ENCODE measurements at places on chromosomes 11 and 22.

DNA sequence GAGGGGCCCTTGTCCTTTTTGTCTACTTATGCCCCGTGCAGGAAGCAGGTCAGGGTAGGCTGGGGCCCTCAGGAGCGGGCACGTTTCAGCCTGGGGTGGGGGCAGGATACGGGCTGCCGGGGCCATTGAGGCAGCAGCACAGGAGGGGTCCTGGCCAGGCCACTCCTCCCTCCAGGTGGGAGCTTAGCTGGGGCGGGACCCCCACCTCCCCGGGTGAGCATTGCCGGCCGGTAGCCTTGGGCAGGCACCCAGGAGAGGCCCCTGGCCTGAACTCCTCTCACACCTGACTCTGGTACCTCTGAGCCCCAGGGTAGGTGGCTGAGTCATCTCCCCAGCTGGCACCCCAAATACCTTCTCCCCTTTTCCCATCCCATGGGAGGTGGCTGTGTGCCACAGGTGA is 5.0 kb upstream of the MUC6 start:
- no peak for DNase-seq

DNA sequence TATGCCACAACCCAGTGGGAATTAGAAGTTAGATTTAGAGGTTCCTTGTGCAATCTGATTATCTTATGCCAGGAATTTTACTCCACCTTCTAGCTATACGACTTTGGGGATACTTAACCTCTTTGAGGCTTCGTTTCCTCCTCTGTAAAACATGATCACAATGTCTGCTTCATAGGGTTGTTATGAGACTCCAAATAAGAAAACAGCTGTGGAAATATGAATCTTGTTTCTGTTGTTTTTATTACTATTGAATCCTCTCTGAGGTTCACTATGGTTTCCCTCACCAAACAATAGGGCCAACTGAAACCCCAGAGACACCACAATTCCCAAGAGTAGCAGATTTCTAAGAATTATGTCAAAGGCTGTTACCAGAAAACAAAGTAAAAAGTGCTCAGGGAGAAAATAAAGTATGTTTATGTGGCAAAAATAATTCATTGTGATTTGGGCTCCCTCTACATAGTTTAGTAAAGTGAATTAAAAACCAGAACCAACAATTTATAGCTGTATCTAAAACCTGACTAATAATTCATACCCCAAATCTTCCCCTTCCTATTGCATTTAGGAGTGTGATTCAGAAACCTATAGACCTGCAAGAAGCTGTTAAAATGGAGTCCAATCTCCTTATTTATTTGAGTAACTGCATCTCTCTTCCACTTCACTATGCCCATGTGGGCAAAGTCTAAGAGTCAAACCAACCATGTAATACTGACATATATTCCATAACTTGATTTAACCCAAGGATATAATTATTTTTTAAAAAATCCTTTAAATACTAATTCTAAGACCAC is 38.4 kb downstream of the AMBRA1 start:
- no peak for DNase-seq

DNA sequence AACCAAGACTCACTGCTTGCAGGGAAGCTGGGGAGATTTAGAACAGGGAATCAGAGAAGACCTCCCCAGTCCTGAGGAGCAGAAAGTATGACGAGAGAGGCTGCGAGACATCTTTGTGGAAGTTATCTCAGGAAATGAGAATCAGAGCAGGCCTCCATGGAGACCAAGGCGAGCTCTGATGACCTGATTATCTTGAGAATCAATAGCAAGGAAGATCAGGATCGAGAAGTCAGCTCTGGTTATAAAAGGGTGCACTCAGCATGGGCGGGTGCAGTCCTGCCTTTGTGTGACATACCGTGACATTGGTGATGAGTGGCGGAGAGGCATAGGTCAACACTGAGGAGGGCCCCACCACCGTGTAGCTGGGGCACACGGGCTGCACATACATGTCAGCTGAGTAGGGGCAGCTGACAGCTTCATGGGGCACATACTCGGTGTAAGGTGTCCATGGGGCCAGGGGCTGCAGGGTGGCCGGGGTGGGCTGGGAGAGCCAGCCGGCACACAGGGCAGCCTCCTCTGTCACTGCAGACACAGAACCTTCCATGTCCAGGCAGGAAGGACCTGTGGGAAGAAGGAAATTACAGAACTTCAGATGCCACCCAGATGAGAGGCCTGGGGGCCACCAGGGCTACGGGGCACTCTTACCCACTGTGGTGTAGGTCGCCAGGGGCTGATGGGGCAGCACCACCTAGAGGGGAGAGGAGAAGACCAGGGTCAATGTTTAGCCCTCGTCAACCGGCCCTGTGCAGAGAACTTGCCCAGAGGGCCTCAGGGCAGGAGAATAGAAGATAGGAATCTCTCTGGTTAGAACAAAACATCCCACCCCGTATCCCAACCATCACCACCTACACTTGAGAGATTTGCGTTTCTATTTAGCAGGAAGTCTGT is 21.7 kb downstream of the POU2AF1 start:
- no peak for DNase-seq

DNA sequence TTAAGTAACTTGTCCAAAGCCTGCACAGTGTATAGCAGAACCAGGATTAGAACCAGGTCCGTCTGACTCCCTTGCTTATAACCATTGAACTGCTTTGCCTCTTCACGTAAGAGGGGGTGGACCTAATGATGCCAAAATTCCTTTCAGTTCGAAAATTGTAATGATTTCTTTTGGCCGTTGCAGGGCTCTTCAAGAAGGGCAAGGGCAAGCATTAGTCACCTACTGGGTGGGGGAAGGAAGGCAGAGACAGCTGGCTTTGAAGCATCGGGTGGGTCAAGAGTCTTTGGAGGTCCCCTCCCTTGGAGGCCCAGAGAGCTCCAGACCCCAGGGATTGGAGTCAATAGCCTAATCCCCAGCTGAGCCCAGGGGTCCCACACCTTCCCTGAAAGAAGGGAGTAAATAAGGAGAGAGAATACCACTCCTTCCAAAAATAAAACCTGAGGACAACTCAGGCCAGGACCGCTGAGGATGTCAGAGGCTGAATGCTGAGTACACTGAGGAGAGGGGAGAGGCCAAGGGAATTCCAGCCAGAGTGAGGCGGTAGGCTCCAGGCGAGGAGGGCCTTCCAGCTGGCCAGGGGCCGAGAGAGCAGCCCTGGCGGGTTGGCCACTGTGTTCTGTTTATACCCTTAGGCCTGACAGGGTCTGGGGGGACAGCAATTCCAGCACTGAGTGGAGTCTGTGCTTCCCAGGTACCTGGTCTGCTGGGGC is 14.1 kb downstream of the CREB3L1 start:
- DNase-seq = no peak

DNA sequence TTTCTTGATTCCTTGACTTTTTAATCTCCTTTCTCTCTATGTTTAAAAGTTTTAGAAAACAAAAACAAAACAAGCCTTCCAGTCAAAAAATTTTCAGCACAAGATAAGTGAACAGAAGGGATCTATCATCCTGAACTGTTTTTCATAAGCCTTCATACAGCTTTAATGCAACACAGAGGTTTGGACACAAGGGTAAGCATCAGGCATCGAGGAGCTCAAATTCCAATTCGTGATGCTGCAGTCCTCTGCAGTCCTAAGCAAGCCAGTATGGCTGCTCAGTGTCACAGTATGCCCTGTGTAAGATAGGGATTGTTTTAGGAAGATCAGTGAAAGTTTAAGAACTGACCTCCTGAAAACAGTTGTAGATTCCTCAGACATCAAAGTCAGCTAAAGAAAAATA is 740.9 kb downstream of the NTM start:
- no peak for DNase-seq

DNA sequence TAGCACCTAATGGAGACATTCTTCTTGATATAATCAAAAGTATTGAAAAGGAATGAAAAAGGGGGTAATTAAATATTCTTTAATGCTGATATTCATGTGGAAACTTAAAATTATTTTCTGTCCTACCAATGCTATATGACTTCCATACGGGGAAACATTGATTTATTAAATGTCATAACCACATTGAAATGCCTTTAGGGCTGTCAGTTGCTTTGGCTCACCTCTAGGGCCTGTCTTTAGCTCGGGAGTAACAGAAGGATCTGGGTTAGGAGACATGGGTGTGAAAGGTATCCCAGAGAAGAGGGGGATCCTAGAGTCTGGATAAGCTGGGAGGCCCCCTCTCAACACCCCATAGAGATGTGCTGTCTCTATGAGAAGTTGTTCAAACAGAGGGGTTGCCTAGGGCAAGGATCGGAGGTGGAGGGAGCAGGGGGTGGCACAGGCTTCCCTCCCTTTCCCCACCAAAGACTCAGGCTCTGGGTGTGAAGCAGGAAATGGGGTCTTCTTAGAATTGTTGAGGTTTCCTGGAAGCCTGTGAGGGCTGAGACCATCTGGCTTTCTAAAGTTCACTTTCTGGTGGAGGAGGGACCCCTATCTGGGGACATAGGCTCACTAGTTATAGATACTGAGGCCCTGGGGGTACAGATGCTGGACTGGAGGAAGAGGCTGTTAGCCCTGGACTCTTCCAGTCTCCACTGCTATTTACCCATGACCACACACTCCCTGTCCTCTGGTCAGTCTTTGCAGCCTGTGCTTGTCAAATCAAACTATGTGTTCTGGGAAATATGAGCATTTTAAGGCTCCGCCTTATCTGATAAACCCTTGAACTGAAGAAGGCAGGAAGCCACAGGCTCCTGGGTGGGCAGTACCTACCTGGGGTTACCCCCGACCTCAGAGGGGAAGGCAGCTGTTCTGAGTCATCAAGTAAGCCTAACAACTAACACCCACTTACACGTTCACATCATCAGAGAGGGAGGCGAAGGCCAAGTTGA is 55.8 kb upstream of the RRAS2 start:
- peak; percentile 87 for DNase-seq

GRCh38 chr11:11230087-11230486 is 123.0 kb downstream of the CSNK2A3 start:
- DNase-seq = no peak

DNA sequence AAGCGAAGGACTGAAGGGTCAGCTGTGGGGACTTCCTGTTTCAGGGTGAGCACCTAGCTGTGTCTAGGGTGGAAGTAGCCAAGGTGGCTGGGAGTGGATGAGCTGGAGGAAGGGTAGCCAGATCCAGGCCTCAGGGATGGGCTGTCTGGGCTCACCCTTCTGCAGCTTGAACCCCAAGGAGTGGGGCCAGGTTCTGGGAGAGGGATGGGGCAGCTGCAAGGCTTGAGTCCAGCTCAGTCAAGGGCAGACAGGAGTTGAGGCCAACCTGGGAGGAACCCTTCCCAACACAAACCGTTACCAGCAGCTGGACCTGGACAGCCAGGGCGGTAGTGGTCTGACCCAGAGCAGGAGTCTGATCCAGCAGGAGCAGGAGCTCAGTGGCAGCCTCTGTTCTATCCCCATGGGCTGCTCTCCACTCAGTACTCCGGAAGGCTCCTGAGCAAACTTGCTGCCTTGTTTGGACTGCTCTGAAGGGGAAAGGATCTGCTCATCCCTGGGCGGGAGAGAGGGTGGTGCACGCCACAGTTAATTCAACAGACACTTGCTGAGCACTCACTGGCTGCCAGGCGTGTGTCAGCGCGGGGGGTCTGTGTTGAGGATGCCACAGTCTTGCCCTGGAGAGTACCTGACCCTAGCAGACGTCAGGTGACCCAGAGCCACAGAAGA is 53.8 kb upstream of the THY1 start:
- DNase-seq = peak; percentile 58

DNA sequence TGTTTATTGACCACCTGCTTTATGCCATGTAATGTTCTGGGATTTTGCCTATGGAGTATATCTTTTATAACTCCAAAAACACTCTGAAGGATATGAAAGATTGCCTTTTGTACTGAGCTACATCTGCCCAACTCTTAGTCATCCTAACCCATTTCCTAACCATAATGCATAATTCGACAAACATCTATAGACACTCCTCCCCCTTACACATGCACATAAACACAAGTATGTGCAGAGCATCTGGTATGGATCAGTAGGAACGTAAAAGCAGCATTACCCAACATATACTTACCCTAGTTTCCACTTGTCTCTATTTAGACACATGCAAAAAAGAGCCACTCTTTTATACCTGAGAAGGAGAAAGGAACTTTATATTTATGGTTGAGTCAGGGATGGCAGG is 272.8 kb downstream of the FAM76B start:
- DNase-seq = no peak

DNA sequence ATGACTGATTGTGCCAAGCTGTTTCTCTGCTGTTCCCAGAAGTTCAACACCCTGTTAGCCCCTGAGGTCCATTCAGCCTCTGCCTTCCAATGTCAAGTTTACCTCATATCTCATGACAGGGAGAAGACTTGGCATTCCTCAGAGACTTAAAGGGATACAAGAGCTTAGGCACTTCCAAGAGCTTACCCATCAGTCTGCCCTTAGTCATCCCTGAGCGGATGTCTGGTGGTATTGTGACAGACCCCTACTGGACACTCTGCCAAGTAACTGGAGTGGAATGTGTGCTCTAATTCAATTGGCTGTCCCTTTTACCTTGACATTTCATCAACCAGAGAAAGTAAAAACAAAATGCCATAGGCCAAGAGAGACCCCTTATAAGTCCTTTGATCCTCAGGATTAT is 151.5 kb downstream of the AASDHPPT start:
- DNase-seq = no peak

Measured in activated effector memory CD4-positive, alpha-beta T cell treated with anti-CD3 and anti-CD28 coated beads, Interleukin-2, amount 50 U/mL, for 16 hours (primary cell).